ENCODE measurements at places on chromosomes 11 and 22.
A peak's percentile ranks its signal among the peaks of the same experiment; 100 is the strongest.

DNA sequence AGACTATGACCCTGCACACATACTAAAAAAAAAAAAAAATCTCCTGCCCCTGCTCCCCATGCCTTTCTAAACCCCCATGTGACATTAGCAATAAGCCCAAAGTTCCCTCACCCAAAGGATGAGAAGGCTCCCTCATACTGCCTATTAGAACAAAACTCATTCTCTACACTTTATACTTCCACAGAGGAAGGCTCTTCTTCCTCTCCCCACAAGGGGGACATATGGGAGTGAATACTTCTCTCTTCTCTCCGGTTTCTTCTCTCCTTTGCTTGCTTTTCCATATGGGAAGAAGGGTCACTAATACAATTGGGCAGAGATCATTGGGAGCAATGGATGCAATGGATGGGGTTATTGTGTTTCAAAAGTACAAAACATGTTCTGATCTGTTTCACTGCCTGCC lies 3.3 kb downstream of the OR52L1 start:
- DNase-seq: no peak

GRCh38 chr22:45426387-45426786 lies 12.9 kb downstream of the RIBC2 start:
- no peak for DNase-seq

- DNase-seq: no peak
These were observed 623 bp downstream of the NDUFS8 start for GRCh38 chr11:68031144-68031464.

DNA sequence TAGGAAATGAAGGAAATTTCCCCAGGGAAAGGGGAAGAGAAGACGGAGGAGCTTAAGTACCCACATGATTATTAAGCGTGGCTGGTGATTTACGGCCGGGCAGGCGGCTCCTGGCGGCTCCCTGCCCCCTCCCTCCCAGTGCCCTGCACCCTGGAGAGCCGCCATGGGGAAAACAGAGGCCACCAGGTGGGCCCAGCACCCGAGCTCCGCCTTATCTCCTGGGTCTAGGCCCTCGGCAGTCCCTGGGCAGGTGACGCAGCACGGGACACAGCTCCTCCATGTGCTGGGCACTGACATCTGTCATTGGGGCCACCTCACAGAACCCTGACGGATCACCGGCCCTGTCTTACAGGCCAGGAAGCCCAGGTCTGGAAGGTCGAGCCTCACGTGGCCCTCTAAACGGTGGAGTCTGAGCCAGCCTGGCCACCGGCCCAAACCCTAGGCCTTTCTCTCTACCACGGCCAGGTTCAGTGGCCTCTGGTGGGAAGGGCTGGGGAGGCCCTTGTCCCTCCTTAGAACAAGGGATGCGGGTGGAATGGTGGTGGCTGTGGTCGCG lies 60.2 kb upstream of the PPARA start:
- DNase-seq: no peak

- no peak for DNase-seq
These were observed 41.3 kb upstream of the RDX start for GRCh38 chr11:110337570-110338193.

GRCh38 chr11:93655047-93655446 lies 6.4 kb upstream of the CEP295 start:
- no peak for DNase-seq

DNA sequence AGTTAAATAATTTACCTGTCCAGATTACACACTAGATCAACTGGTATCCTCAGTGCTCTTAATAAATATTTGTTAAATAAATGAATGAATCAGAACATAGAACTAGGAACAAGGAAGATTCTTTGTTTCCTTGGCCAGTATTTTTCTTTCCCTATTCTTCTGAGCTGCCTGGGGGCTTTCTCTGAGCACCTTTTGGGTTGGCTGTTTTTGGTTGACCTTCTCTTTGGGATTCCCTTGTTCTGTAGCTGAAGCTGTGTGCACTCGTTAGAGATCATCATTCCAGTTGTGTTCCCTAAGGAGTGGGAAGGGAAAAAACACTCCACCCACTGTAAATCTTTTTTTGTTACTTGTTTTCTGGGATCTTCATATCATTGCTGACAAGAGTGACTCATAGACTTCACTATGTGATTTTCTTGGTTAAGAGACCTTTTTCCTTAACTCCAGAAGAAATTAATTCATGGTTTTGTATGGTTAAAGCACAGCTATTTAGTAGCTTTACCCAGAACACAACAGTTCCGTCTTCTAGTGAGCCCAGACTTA lies 84.3 kb downstream of the STIM1 start:
- no peak for DNase-seq

GRCh38 chr11:2574043-2574552 lies 125.7 kb downstream of the KCNQ1OT1 start:
- DNase-seq: no peak

- peak; percentile 50 for DNase-seq
These were observed 1.2 kb upstream of the TMEM45B start for GRCh38 chr11:129814244-129815014.

DNA sequence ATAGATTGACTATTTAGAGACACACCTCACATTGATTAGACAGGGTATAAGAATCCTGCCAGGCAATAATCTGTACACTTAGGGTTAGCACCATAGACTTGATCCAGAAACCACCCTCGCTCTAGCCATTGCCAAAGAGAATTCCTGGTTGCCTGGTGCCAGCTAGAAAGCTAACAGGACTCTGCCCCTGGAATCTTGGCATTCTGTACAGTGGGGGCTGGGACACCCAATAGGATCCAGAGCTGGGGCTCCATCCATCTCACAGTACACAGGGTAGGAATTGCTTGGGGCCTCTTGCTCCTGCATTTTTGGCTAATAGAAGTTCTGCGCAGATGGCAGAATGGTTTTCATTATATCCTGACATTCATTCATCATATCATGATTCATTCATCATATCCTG lies 3.0 kb upstream of the APLNR start:
- no peak for DNase-seq

GRCh38 chr11:73257342-73258103 lies 14.6 kb upstream of the P2RY6 start:
- no peak for DNase-seq

GRCh38 chr22:39520226-39521105 lies at the start of gene ATF4:
TSS of gene ATF4 (plus strand) at chr22:39520562. CDS start at chr22:39521446, 884 bp downstream.
- DNase-seq: peak; percentile 94

Data from stimulated activated CD4-positive, alpha-beta T cell treated with anti-CD3 and anti-CD28 coated beads, Interleukin-1b, Interleukin-23, amount 100 ng/mL, for 1 hour (primary cell).